ENCODE measurements at places on chromosomes 2 and 18.

GRCh38 chr2:46803547-46803878 is 112.1 kb downstream of the MCFD2 start:
- DNase-seq = no peak

DNA sequence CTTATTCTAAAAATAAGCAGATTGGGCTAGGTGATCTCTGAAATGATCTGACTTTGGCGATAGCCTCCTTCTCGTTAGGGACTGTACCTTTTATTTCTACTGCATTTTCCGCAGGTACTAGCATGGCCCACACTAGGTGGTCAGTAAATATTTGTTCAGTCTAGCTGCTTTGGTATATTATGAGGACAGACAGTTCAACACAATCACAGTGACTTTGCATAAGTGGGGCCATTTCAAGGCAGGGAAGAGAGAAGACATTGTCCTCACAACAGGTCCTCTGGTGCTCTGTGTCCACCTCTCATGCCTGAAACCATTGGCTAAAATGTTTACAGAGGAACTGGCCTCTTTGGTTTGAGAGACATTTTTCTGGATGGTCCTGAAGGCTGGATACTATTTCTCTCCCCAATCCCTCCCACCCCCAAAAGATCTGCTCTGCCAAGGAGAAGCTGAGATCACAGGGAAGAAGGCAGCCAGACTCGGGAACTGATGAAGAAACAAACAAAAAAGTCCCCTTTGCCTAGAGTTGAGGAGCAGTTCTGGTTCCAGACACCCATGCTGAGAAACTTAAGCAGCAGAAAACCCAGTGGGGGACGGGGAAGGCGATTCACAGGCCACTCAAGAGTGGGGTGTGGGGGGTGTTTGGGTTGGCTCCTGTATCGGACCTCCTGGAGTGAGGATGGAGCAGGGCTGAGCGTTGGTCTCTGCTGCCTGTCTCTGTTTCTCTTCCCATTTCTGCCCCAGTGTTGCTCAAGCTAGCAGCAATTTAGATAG is 2.9 kb upstream of the TNP1 start:
- DNase-seq = no peak

GRCh38 chr2:217863883-217864282 is 138.9 kb downstream of the TNS1 start:
- no peak for DNase-seq

DNA sequence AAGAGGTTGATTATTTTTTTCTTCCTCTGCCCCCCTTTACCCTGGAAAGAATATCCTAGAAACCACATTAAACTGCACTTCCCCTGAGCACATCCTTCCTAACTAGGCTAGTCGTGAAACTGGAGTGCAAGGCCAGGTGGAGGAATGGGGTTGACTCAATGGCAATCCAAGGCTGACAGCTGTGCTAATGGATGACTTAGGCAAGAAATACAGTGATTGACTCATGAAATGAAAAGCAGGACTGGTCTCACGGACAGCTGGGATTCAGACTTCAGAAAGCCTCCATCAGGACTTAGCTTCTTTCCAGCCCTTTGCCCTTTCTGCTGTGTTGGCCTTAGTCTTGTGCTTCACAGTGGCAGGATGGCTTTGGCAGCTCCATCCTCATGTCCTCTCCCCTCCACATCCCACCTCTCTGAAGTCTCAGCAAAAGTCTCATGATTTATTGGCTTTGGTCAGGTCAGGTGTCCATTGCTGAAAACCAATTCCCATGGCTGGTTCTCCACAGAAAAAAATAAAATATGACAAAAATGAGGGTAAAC is 33.8 kb downstream of the INSIG2 start:
- no peak for DNase-seq

- no peak for DNase-seq
These were observed 73.4 kb downstream of the CDCA7 start for GRCh38 chr2:173427887-173428668.

DNA sequence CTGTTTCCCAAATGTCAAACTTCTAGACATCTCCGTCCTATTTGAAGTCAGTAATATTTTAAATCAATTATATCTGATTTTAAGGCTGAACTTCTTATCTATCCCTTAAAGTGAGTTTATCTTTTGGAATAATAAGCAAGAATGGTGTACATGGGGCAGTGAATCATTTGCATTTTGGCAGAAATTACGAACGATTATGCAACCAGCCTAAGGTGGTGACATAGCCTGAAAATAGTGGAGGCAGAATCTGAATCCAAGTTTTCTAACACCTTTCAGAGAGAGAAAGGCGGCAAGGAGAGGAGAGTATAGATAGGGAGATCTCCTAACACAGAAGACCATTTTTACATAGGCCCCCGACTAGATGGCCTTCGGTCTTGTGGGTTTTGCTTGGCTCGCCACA is 10.7 kb downstream of the ZBTB14 start:
- DNase-seq = no peak

- DNase-seq = no peak
These were observed 79.6 kb downstream of the PXDN start for GRCh38 chr2:1664698-1665097.

DNA sequence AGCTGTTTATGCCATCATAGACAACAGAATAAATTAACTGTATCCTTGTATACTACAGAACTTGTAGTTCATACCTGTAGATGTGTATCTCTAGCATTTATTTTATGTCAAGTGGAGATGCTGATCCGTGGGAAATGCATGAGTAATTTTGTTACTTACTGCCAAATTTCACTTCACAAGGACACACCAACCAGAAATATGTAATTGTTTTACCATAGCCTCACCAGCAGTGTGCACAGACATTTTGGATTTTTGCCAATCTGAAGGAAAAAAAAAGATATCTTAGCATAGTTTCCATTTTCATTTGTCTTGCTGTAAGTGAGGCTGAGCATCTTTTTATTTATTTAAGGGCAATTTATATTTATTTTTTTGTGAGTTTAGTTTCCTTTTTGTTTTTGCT is 265.1 kb upstream of the OSR1 start:
- DNase-seq = no peak

DNA sequence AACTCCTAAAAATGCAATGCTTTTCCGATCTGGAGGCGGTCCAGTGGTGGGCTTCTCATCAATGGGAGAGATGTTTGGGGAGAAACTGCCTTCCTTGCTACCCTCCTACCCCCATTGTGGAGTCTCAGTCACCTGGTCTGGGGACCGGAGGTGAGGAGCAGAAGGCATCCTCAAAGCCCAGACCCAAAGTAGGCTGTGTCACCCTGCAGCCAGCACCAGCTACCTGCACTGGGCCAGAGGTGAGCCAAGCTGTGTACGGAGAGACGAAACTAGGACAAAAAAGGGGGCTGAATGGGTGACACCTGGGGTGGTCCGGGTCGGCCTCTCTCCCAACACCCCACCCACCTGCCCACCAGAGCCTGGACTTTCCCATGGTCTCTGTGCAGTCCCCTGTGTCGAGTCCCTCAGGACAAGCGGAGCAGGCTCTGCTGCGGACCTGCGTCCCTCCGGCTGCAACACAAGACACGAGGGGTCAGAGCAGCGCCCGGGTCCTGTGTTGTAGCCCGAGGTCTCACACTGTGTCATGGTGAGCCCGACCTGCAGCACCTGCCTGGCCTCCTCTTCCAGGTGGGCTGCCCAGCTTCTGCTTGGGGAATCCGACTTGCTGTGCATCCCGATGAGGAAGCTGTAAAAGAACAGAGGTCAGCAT is 68.0 kb upstream of the RMP24 start:
- DNase-seq = no peak

DNA sequence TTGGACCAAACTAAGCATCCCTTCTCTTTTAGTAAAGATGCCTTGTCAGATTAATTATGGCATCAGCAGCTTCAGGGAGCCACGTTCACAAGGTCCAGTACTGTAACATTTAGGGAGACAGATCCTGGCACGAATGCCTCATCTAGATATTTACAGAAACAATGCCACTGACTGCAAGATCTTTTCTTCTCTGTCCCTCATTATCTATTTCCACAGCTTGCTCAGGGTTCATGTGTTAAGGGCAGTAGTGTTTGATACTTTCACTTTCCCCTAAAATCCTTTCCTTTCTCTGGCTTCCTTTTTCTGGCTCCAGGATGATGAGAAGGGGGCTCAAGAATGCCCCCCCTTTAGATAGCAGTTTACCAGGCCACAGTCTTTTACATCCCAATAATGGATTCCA is 393.9 kb downstream of the BCL11A start:
- DNase-seq = no peak

- DNase-seq = no peak
These were observed 22.5 kb downstream of the PTPN18 start for GRCh38 chr2:130378206-130378897.

DNA sequence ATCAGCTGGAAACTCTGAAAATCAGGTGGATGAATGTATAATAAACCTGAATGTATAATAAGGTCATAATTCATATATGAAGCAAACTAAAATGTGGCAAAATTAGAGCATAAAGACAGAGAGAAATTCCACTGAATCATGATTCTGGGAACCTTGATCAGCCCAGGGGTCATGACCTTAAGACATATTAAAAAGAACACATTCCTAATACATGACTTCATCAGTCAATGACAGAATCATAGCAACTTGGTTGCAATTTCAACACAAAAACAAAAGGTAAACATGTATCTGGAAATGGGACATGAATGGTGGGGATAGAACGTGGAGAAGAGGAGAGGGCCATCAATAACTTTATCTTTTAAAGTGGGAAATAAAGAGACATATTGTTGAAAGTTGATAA is 17.6 kb downstream of the AFF3 start:
- DNase-seq = no peak

DNA sequence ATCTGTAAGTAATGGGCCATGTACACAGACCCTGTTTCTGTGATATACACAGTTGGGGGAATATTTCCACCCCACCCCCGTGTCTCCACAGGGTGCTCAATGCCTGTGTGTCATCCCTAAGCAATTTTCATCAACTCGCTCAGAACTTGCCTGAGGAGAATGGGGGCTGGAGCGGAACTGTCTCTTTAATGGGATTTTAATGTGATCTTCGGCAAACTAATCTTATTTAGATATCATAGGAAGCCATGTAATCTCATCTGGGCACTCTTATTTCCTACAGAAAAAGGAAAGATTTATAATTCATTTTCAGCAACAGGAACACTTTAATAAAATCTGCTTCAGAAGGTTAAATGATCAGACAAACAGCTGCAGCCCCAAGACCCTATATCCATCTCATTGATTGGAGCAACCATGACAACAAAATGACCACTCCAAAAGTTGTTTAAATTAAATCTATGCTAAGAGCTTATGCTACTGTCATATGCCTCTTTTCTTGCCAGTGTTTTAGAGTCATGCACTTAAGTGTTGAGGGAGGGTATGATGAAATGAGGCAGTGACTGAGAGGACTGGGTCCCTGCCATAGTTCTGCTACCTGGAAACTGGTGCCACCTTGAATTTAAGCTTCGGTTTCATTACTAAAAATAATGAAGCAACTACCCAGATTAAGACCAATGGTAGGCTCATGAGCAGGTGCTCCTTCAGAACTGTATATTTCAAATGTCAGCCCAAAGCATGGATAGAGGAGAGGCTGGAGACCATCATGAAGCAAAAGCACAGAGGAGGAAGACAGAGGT is 183.1 kb upstream of the DDX18 start:
- no peak for DNase-seq

All from HEK293T (cell line).